Retinal pigment epithelial cell (primary cell): ENCODE measurements at places on chromosomes 3 and 15.

DNA sequence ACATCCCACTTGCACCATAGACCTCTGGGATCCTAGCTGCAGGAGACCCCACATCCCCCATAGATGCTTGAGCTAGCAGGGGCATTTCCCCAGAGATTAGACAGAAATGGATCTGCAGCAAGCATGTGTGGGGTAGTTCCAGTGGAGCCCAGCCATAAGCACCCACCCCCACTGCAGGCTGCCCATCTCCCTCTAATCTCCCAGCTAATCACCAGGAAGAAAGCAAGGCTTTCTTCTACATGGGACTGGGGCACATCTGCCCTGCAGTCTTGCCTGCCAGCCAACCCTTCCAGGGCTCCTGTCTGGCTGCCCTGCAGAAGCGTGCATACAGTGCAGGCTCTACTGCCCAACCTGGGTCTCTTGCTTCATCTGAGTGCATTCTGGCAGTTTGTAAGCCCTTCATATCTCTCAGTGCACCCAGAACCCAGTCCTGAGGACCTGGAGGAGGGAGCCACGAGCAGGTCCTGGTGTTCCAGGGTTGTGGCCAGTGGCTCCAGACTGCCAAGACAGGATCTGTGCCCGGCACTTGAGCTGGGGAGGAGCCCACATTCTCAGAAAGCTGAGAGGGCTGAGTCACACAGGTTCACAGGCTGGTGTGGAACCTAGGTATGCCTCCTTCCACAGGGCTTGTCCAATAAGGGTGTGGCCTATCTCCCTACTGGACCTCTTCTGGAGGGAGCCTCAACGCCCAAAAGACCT is 49.9 kb upstream of the IGSF11 start:
- DNase-seq: no peak

GRCh38 chr15:75450307-75451201 is 936 bp downstream of the SIN3A start:
- DNase-seq: peak; percentile 85

- DNase-seq: peak; percentile 59
These were observed 59.7 kb downstream of the KCNAB1 start for GRCh38 chr3:156180077-156180476.

DNA sequence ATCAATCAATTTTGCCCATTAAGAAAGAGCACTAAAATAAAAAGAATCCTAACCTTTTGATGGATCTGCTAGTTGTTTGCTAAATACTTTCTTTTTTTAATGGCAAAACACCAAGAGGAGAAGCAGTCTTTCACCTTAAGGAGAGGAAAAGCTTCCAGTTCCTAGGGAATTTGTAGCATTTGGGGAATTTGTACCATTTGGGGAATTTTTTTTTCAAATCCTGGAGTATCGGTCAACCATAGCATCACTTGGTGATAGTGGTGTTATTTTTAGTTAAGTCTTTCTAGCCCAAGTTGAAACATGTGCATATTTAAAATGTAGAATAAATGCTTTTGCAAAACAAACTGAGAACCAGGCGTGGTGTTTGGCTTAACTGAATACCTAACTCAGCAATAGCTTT is 117.5 kb upstream of the SEMA6D start:
- no peak for DNase-seq

DNA sequence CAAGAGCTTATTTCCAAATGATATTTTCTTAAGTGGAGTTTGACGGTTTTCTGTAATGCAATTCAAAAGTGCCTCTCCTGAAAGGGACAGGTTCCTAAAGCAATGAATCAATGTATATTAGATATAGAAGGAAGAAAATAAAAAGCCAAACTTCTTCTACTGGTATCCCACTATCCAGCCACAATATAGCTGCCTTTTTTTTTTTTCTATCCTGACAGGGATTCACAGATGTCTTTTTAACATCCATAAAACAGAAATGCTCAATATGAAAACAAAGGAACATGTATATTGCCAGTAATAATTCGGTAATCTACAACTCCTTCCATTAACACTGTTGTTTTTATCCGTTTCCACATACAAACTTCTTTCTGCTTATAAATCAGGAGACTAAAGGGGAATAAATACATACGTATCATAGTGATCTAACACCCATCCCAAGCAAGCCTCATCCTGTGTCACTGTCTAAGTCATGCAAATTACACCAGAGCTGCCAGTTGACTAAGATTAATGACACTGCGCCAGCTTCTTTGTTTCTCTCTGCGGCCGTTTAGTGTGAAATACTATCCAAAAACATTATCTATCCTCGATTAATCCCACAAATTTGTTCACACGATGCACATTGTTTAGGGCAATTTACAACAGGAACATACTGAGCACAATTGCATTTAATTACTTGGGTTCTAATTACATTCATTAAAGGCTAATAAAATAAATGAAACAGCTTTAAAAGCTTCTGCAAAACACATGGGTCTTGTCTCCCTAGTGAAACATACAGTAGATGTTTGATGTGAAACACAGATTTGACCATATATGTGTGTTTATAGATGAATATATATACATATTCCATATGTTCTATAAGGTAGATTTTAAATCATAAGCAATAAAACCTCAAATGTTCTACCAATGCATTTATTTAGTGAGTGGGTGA is 51.9 kb upstream of the CDIN1 start:
- no peak for DNase-seq

DNA sequence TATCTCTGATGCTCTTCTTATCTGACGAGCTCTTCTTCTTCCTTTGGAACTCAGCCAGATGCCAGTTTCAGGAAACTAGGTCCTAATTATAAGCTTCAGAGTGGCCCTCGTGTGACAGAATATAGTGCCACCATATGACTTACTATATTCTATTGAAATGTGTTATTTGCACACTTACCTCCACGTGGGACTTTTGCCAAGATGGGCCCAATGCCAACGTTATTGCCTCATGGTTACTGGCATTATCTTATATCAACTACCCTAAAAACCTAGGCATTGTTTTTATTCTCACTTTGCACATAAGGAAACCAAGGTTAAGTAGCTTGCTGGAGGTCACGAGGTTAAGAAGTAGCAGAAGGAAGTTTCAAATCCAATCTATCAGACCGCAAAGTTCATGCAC is 71.3 kb upstream of the SLCO3A1 start:
- no peak for DNase-seq

DNA sequence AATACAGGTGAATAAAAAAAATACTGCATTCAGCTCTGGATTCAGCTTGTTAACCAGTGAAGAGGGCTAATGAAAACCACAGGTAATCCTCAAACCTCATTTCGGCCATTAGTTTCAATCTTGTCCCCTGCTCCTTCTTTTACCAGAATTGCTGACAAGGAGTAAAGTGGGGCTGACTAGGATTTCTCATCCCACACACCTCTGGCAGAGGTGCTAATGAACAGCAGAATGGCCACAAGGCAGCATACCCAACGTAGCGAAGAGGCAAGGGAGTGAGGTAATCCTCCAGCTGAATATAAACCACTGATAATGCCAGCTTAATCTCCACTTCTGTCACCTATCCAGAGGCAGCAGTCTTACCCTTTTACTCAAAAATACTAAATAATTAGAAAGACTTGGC is 248.8 kb upstream of the CDIN1 start:
- DNase-seq: no peak

GRCh38 chr3:42191443-42191747 is 74.6 kb downstream of the CCK start:
- no peak for DNase-seq

- no peak for DNase-seq
These were observed 97.1 kb downstream of the MEGF11 start for GRCh38 chr15:66156310-66156975.

- peak; percentile 75 for DNase-seq
These were observed 11.3 kb downstream of the NRROS start for GRCh38 chr3:196650740-196651311.

DNA sequence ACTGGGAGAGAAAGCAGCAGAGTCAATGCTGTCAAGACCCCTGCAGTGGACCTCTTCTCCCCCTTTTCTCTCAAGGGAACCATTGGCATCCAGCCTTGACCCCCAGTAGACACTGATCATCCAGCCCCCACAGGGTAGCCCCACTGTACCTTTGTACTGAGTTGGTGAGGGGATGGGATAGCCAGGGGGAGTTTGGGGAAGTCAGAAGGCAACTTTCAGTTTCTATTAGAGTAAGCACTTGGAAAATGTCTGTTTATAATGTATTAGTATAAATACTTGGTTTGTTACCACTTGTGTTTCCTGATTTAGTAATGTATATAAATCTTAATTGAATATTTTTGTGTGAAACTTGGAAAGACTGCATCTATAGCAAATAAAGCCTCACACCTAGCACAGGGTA is 25.0 kb downstream of the DAG1 start:
- DNase-seq: no peak
